8988T (cell line): ENCODE measurements at places on chromosomes 12 and 14.

DNA sequence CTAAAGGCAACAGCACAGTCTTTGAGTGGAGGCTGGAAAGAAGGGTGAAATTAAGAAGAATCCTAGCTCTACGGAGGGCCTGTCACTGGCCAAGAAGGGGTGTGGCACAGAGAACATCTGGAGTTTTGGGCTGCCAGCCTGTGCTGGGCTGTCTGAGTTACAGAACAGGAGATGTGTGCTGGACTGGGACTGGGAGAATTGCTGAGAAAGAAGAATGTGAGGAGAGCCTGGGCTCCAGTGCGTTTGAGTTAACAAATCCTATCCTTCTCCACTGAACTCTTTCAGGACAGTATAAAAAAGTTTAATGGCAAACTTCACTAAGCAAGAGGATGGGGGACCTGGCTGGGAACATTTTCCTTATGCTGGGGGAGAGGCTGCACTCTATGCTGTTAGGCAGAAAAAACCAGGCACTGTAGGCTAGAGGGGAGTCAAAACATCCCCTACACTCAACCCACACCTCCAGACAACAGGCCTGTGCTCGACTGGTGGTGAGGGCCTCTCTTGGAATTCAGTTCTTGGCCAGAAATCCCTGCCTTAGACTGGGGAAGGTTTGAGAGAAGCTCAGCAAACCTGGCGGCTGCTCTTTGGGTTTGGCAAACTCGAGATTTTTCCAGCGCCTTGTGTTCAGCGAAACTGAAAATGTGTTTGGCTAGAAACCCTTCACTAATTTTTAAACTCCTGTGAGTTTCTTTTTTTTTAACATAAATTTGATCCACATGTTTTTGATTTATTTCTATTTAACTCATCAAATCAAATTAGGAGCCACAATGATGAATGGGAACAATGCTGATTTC lies 217.3 kb downstream of the MON2 start:
- no peak for DNase-seq

- no peak for DNase-seq
Measured at GRCh38 chr12:50016501-50017475, 8.5 kb downstream of the RACGAP1 start.

GRCh38 chr14:65495196-65495595 lies 82.7 kb downstream of the FUT8 start:
- no peak for DNase-seq

DNA sequence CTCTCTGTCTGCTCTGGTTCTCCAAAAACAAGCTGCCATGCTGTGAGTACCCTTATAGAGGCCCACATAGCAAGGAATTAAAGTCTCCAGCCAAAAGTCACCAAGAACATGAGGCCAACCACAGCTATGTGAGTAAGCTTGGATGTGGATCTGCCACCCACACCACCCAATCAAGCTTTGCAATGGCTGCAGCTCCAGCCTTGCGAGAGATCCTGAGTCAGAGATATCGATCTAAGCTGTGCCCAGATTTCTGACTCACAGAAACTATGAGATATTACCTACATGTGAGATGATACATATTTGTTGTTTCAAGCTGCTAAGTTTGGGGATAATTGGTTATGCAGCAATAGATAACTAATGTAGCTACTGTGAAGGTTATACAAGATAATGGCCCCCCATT lies 15.5 kb upstream of the TMEM233 start:
- no peak for DNase-seq

DNA sequence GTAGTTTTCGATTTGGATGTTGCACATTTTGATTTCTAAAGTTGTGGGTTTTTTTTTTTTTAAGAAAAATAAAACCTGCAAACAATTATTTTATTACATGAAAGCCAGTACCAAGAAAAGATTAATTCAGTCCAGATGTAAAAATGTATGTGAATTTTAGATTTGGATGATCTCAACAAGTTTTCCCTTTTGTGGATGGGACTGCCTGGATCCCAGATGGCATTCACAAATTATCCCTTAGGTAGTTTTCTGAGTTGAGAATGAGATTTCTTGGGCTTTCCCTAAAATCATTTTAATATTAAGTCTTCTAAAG lies 2.8 kb downstream of the FRMD6 start:
- DNase-seq, result no peak

DNA sequence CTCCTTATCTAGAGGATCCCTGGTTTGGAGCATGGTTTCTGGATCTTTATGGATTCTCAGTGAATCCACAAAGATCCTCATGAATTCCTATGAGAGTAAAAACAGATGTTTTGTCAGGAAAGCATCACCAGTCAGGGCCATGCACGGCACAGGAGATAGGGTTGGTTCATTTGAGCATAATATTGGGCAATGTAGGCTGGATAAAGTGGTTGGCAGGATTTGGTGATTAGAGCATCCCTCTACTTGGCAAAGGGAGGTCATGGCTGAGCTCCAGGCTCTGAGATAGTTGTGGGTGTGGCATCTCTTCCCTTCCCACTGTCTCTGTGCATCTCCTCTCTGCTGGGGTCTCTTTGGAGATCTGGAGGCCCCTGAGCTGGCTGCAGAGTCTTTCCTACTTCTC lies 149.8 kb downstream of the DACT1 start:
- no peak for DNase-seq

- peak; percentile 97 for DNase-seq
Measured at GRCh38 chr12:57726151-57726883, 12.2 kb downstream of the AGAP2 start.

- DNase-seq, result peak; percentile 97
Measured at GRCh38 chr14:104078031-104078455, 7.5 kb upstream of the ASPG start.

DNA sequence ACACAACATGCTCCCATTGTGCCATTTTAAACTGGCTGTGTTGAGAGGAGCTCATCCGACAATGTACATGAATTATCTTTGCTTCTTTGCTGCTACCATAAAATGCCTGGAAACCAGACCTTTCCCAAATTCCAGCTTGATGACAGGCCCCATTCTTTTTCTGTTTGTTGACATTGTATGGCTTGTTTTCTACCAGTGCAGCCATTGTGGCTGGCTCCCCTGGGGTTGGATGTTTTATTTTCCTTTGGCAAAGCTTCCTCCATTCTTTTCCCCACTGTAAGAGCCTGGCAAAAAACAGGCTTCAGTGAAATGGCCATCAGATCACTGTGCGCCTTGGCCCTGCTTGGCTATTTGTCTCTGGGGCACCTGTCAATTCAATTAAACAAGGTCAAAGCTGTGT lies 532.5 kb downstream of the VRK1 start:
- DNase-seq, result no peak

DNA sequence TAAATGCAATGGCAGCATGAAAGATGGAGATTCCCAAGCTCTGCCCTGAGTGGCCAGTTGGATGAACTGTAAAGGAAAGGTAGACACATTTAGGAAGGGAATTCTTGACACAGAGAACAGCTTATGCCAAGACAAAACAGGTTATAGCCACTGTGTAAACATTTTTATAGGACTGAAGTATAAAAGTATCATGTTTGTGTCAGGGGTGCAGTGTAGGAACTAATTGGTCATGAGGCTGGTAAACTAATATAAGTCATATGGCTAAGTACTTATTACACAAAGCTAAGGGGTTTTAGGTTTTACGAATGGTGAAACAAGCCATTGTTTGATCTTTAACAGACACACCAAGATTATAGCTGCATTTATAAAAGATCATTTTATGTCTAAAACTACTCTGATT lies 207.7 kb upstream of the SLC16A7 start:
- DNase-seq, result no peak

GRCh38 chr12:116672842-116673516 lies 64.9 kb downstream of the SPRING1 start:
- no peak for DNase-seq

DNA sequence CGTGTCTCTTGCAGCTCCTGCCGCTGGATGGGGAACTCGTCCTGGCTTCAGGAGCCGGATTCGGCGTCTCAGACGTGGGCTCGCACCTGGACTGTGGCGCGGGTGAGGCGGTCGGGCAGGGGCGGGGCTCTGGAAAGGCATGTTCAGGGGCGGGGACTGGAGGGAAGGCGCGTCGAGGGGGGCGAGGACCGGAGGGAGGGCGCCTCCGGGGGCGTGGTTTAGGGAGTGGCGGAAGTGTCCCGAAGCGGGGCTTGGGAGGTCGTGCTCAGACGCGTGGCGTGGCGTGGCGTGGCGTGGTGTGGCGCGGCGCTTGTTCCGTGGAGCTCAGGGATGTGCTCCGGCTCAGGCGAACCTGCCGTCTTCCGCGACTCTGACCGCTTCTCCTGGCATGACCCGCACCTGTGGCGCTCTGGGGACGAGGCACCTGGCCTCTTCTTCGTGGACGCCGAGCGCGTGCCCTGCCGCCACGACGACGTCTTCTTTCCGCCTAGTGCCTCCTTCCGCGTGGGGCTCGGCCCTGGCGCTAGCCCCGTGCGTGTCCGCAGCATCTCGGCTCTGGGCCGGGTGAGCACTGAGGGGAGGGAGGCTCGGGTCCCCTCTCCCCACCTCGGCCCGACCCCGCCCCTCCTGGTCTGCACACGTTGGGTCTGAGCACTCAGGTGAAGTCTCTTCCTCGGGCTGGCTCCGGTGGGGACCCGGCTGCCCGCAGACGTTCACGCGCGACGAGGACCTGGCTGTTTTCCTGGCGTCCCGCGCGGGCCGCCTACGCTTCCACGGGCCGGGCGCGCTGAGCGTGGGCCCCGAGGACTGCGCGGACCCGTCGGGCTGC lies 6.2 kb downstream of the AMN start:
- no peak for DNase-seq
